ENCODE measurements at places on chromosomes 4 and X. TPM values are rescaled to one million over a fixed set of nuclear protein-coding genes. Genes with fewer than 3 reads are reported as not detected.

PRDM8 gene
- total RNA-seq = not detected

KCND1 gene
- total RNA-seq = 0.11 TPM

DCHS2 gene
- under 0.01 TPM for total RNA-seq

CFAP99 gene
- total RNA-seq = not detected

NAA11 gene
- total RNA-seq = not detected

ADH6 gene
- not detected for total RNA-seq

NMU gene
- total RNA-seq = not detected

KIAA1210 gene
- not detected for total RNA-seq

HTT gene
- 60.4 TPM for total RNA-seq

GAB1 gene
- 68.7 TPM for total RNA-seq

SSX2 gene
- not detected for total RNA-seq

ART3 gene
- not detected for total RNA-seq

CXCL5 gene
- not detected for total RNA-seq

NLGN4X gene
- under 0.01 TPM for total RNA-seq

NPFFR2 gene
- total RNA-seq = 0.79 TPM

PASD1 gene
- total RNA-seq = not detected

SSX1 gene
- not detected for total RNA-seq

RAB9B gene
- 0.39 TPM for total RNA-seq

ADH1A gene
- total RNA-seq = not detected

TMEM150C gene
- under 0.01 TPM for total RNA-seq

BEX4 gene
- 22.8 TPM for total RNA-seq

ATP10D gene
- total RNA-seq = 65.5 TPM

Data from placental epithelial cell (primary cell).